ENCODE measurements at places on chromosomes 4 and X.

DNA sequence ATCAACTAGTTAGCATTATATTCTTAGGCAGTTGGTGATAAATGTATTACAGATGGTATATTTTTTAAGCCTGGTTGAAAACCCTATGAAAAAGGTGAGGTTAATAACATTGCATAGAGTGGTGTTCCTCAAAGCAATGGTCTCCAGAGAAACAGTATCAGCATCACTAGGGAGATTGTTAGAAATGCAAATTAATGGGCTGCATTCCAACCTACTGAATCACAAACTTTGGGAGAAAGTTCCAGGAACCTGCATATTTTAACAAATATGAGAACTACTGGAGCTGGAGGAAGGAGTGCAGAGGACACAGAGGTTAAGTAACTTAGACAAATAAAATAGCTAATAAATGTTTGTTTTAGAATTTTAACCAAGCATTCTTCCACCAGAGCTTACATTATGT is 166.9 kb upstream of the PCDH10 start:
- no peak for DNase-seq

DNA sequence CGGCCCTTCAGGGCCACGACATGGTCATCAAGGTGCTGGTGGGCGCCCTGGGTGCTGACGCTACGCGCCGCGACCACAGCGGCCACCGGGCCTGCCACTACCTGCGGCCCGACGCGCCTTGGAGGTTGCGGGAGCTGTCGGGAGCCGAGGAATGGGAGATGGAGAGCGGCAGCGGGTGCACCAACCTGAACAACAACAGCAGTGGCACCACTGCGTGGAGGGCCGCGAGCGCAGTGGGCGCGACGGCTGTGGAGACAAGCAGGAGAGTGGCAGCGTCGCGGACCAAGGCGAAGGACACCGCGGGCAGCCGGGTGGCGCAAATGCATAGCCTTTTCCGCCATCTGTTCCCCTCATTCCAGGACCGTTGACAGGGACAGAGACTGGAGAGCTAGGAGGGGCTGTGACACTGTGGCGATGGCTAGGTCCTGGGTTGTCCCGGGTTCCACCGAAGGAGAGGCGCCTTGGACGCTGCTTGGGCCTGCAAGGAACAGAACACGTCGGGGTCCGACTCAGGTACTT is 919 bp downstream of the SOWAHD start:
- no peak for DNase-seq

DNA sequence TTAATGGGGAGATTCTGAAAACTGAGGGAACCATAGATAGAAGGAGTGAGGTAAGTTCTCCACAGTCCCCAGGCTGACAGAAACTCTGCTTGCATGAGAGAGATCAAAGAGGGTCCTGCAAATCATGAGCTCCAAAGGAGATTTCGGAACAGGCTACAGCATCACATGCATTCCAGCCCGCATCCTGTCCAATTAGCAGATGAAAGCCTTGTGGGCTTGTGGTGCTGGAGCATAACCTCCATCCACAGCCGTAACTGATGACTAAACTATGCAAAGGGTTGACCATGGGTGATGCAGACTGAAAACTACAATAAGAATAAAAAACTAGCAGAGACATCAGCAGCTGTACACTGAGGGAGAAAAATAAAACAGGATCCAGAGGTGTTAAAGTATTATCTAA is 654.5 kb downstream of the TLL1 start:
- DNase-seq: no peak

DNA sequence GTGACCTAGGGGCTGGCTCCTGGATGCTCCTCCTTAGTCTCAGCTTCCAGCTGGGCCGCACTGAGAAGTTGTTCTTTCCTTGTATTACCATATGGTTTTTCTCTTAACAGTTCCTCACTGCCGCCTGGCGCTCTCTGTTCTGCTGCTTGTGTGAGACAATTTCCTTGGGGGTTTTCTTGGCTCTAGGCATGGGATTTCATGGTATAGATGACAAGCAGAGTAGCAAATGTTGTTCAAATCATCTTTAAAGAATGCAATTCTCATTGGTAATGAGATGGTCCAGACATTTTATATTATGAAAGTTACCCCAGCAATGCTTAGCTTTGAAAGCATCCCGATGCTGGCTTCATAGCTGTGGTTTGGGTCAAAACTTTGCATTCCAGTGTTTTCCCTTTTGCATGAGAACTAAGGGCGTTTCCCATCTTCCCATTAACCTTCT is 37.6 kb downstream of the SEPTIN11 start:
- no peak for DNase-seq

DNA sequence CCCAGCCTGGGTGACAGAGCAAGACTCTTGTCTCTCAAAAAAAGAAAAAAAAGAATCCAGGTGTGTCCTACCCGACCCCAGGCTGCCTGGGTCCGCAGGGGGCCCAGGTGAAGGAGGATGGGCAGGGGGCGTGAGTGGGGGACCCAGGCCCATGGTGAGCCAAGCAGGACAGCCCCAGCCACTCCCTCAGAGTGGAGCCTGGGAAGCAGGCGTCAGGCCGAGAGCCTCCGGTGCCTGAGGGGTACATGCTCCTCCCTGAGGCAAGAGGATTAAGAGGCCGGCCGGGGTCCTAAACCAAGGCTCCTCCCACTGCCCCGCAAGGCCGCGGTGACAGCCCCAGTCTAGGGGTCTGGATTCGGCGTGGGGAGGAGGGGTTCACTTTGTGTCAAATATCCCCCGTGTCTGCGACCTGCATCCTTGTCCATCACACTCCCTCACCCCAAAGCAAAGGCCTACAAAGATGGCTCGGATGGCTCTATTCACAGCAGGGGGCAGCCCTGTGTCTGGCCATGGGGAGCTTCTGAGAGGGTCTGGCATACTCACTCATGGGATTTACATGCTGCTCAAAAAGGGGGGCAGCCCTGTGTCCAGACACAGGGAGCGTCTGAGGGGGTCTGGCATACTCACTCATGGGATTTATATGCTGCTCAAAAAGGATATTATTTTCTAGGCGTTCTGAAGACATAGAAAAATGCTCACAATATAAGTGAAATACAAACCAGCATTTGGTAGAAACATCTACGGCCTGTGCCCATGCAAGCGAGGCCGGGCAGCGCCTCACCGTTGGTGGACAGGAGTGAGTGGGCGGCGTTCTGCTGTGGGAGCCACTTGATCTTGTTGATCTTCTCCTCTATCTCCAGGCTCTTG is 94.6 kb downstream of the PPP2R2C start:
- DNase-seq: no peak

DNA sequence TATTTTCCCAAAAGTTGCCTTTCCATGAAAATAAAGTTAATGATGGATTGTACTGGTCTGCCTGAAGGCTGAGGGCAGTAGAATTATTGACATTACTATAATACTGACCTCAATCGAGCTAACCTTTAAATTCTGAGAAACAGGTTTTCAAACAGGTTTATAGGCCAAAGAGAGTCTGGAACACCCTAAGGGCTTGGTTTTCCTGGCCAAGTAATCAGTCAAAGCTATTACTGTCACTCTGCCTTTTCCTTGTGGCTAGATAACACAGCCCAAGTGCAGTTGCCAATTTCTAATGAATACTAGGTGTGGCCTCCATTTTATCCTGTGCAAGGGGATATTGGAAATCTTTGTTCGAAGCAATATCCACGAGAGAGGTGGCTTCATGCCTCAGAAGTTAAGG is 75.2 kb downstream of the INTS12 start:
- DNase-seq: no peak

GRCh38 chr4:1247864-1248244 is 1.1 kb downstream of the CTBP1 start:
- no peak for DNase-seq

DNA sequence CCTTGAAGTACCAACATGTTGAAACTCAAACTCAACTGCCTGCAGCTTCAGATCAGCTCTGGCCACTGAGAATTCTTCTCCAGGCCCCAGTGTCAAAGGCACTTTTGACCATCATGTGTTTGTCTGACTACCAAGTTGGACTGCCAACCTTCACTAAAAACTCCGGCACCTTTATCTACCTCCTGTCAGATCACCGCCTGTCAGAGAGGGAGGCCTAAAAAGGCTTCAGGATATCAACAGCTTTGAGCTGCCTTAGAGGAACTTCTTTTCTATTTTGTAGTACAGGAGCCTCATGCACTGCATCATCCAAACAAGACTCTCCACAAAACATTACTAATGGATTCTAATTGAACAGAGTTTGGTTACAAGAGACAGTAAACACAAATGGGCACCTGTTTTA is 2.8 kb downstream of the ACSL1 start:
- DNase-seq: no peak

- no peak for DNase-seq
Observed at GRCh38 chr4:77360451-77360850, 203.4 kb downstream of the CCNG2 start.

GRCh38 chrX:153870791-153871360 is 15.1 kb downstream of the L1CAM start:
- DNase-seq: no peak

GRCh38 chr4:23260511-23260910 is 567.8 kb downstream of the GBA3 start:
- DNase-seq: no peak

- no peak for DNase-seq
Observed at GRCh38 chr4:2253160-2254084, 8.5 kb downstream of the MXD4 start.

- peak; percentile 58 for DNase-seq
Observed at GRCh38 chrX:48025561-48025960, 18.8 kb downstream of the SPACA5 start.

- DNase-seq: no peak
Observed at GRCh38 chrX:10534611-10535010, 85.8 kb downstream of the MID1 start.
